ENCODE measurements at places on chromosomes 5 and 9.

GRCh38 chr9:15354713-15355112, 47.7 kb upstream of the TTC39B start:
- H3K36me3 ChIP-seq: no peaks in the 10 kb centered on the region
- no peaks in the 10 kb centered on the region for H3K4me1 ChIP-seq
- no peaks in the 10 kb centered on the region for H3K27me3 ChIP-seq
- no peak for DNase-seq
- no peak overlapping the region for H3K27ac ChIP-seq
- H3K4me3 ChIP-seq: no peak overlapping the region

GRCh38 chr5:150034662-150035061, 34.1 kb downstream of the HMGXB3 start:
- H3K4me1 ChIP-seq: 0 out of 2 replicates have a peak, but pooled peaks cover 4% of the 10 kb centered on the region
- H3K36me3 ChIP-seq: peaks cover 42% of the 10 kb centered on the region
- H3K4me3 ChIP-seq: no peak overlapping the region
- H3K27me3 ChIP-seq: no peaks in the 10 kb centered on the region
- H3K27ac ChIP-seq: no peak overlapping the region

DNA sequence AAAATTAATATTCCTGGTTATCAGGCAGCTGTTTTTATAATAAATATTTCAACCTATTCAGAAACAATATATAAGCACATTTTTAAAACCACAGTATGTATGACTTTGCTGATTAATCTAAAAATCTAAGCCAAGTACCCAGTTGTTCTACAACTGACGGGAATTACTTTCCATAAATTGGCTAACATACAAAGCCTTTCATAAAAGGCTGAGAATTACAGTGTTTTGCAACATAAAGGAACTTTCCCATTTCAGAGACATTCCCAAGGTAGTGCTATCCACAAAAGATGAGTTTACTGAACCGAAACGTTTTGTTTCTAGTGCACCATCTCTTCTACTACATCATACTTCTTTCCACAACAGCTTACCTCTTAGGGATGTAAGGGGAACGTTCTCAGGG, 7.2 kb downstream of the RNF145 start:
- peaks cover 23% of the 10 kb centered on the region for H3K36me3 ChIP-seq
- H3K27me3 ChIP-seq: no peaks in the 10 kb centered on the region
- H3K27ac ChIP-seq: no peak overlapping the region
- H3K4me3 ChIP-seq: no peak overlapping the region
- H3K4me1 ChIP-seq: peaks cover 12% of the 10 kb centered on the region
- DNase-seq: no peak

GRCh38 chr5:126561908-126562307, 33.1 kb downstream of the ALDH7A1 start:
- DNase-seq: peak; percentile 22
- H3K4me1 ChIP-seq: no peaks in the 10 kb centered on the region
- no peak overlapping the region for H3K27ac ChIP-seq
- H3K4me3 ChIP-seq: no peak overlapping the region
- H3K27me3 ChIP-seq: no peaks in the 10 kb centered on the region

DNA sequence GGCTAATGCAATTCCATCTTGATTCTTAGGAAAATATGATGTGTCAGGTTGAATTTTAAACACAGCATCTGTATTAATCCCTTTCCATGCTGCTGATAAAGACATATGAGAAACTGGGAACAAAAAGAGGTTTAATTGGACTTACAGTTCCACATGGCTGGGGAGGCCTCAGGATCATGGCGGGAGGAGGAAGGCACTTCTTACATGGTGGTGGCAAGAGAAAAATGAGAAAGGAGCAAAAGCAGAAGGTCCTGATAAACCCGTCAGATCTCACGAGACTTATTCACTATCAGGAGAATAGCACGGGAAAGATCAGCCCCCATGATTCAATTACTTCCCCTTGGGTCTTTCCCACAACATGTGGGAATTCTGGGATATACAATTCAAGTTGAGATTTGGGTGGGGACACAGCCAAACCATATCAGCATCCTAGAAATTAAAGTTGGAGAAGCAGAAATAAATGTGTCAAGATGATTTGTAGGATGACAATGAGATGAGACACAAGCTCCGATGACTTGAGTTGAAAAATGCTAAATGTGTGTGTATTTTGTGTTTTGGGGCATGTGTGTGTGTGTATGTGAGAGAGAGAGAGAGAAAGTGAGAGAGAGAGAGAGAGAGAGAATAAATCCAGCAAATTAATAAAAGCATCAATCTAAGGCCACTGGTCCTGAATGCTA, 48.5 kb upstream of the ANKRD55 start:
- no peaks in the 10 kb centered on the region for H3K27me3 ChIP-seq
- no peak overlapping the region for H3K4me3 ChIP-seq
- H3K4me1 ChIP-seq: peaks cover 25% of the 10 kb centered on the region

- H3K27ac ChIP-seq: no peak overlapping the region
- no peak for DNase-seq
- no peaks in the 10 kb centered on the region for H3K36me3 ChIP-seq
- H3K27me3 ChIP-seq: no peaks in the 10 kb centered on the region
Observed at GRCh38 chr5:167057665-167058064, 1233.8 kb upstream of the WWC1 start.

DNA sequence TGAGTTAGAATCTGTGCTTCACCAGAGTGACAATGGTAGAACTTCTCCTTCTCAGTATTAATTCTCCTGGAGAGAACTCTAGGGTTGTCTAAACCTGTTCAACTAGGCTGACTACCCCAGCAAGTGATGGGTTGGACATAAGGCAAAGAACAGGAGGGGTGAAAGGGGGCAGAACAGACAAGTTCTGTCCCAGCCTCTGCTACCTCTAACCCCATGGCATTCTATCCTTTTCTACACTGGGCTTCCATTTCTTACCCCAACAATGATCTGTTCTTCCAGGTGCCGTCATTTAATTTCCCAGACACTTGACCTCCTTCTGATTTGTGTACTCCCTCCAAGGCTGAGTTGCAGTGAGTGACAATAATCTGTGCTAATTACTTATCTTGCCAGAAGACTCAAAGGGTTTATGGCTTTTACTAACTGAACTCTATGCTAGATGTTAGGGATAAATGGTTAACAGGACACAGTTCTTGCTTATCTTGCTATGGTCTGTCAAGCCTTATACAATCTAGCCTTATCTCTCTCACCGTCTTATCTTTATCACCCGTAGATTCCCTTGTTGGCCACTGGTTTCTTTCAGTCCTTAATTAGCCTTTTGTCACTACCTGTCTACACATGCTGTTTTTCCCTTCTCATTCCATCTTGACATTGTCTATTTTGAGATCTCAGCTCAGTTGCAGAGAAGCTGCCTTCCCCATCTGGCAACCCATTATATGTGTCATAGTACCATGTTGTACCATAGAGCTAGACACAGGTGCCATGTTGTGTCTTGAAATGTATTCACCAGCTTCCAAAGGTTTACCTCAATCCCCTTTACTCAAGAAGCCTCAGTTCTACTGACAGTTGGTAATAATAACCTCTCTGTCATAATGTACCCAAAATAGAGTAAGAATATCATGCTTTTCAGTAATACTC, 10.0 kb upstream of the MATR3 start:
- peaks cover 5% of the 10 kb centered on the region for H3K4me1 ChIP-seq
- no peak overlapping the region for H3K4me3 ChIP-seq
- peaks cover 28% of the 10 kb centered on the region for H3K36me3 ChIP-seq
- DNase-seq: no peak
- H3K27ac ChIP-seq: no peak overlapping the region

DNA sequence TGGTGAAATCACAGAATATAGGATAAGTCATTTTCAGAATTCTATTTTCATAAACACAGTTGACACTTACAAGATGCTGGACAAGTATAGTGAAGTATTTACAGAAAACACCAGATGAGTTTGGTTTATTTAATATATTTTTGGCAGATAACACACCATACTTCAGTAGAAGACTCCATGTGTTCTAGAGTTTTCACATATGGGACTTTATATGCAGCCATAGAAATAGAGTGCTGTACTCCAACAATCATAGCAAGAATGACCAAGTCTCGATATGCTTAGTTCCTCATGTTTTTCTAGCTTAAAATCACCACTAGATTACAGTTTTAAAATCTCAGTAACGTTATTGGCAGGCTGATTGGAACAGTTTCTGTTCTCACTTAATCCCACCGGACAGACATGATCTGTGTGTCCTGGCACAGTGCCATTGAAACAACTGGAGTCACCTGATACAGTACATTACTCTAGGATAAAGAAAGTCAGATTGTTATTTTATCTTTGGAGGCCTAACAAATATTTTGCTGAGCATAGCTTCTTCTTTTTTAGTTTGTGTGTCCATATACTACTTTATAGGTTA, 45.8 kb upstream of the ERBIN start:
- DNase-seq: no peak
- H3K4me3 ChIP-seq: no peak overlapping the region
- H3K27me3 ChIP-seq: no peaks in the 10 kb centered on the region
- H3K27ac ChIP-seq: no peak overlapping the region

DNA sequence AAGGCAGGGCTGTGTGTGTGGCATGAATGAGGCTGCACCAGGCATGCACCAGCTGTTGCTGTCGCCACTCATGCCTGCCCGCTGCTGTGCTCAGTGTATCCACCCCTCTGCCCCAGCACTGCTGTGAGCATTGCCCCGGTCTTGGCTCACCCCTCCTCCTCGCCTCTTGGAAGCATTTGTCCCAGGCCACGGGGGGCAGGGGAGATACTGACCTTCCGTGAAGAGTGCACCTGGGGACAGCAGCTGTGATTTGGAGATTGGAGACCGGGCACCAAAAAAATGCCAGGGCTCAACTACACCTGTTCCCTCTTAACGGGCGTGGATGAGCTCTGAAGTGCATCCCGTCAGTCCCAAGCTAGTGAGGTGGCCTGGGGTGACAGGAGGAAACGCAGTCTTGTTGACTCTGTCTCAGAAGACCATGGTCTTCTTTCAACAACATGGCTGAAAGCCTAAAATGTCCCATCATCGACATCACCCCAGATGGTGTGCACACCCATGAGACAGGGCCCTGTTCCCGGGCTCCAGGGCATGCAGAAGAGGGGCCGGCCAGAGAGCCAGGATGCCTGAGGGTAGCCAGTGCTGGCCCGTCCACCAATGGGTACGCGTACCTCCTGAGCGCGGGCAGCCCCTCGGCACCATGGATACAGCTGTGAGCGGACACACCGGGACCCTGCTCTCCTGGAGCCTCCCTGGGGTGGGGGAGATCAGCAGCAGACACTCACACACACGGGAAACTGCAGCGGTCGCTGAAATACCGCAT, 115.8 kb downstream of the COL5A1 start:
- H3K27me3 ChIP-seq: no peaks in the 10 kb centered on the region
- H3K4me1 ChIP-seq: no peaks in the 10 kb centered on the region
- H3K4me3 ChIP-seq: no peak overlapping the region
- DNase-seq: no peak
- peaks cover 93% of the 10 kb centered on the region for H3K36me3 ChIP-seq
- H3K27ac ChIP-seq: no peak overlapping the region

DNA sequence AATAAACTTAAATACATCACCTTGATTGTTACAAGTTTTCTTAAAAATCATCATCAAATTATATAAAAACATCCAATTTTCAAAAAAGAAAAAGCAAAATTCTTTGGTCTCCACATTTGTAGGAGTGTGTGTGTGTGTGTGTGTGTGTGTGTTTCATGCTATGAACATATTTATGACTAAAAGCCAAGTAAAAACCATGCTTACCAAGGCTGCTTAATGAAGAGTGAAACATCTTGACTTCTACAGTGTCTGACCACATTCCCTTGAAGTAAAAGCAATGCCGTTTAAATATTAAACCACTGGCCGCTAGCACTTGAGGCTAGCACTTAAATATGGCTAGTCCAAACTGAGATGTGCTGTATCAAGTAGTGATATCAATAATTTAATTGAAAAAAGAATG, 549.1 kb upstream of the CCNG1 start:
- no peaks in the 10 kb centered on the region for H3K36me3 ChIP-seq
- no peak for DNase-seq
- H3K27ac ChIP-seq: no peak overlapping the region
